AG08395 (cell line): ENCODE measurements at places on chromosomes 13 and 19.

DNA sequence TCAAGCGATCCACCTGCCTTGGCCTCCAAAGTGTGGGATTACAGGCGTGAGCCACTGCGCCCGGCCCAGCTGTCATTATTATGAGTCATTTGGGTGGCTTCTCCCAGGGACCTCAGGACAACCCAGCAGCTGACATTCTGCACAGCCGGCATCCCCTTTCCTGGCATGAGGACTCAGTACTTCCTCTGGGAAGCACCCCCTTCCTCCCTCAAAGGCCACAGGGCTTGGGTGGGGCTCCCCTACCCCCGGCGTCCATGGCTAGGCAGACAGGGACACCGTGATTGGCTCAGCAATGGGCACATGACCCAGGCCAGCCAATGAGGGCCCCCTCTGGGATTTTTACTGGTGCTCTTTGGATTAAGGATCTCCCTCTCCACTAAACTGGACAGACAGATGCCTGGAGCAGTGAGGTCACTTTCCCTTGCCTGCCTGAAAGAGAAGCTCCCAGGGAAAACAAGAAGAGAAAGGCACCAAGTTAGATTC, 6.0 kb downstream of the KANK2 start:
- peak; percentile 94 for DNase-seq

DNA sequence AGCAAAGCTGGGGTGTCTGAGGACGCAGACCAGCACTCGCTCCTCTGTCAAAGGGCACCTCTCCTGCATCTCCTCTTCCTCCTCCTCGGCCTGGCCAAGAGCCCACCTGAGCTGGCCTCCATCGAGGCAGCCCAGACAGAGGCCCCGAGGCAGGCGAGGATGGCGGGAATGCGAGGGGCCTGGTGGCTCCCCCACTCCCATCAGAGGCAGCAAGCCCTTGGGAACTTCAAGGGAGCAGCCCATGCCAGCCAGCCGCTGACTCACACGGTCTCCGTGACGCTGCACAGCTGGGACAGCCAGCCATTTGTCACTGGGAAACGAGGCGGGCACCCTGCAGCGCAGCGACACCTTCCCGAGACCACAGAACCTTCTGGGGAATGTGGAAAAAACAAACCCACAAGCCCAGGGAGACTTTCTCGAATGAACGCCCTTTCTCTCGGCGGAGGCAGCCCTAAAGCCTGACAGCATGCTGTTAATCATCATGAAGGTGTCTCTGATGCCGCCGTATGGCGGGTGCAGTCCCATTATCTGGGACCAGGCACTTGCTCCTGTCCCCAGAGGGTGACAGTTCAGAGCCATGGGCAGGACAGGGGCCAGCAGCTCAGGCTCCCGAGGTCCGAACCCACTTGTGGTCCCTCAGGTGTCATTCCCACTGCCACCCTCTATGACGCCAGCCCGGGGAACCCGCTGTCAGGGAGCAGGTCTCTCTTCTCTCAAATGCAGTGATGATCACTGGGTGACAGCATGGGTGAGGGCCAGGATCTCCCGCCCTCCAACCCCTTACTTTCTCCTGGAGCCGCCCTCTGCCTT, 53.0 kb downstream of the PEPD start:
- peak; percentile 48 for DNase-seq

- DNase-seq = no peak
Measured at GRCh38 chr19:45179072-45179891, 698 bp downstream of the BLOC1S3 start.

DNA sequence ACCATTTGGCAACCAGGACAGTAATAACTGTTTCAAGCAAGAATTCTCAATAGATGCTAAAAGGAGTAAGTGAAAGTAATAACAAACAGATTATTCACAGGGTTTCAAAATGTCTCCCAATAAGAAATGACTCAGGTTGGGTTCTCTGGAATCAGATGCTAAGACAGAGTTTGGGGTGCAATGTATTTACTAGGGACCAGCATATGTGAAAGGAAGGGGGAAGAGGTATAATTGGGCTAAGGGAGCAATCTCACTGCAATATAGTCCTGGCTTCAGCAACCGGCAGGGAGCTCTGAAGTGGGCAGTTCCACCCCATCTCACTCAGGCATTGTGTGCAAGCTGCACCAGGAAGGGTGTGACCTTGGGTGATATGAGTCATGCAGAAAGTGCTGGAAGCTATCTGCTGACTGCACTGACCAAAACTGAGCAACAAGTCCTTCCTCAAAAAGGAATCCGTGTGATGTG, 23.4 kb downstream of the ZDHHC20 start:
- DNase-seq = peak; percentile 91

GRCh38 chr13:84571264-84571663, 689.0 kb upstream of the SLITRK1 start:
- no peak for DNase-seq

GRCh38 chr13:47901441-47901840, 99.6 kb downstream of the SUCLA2 start:
- peak; percentile 6 for DNase-seq

- no peak for DNase-seq
Measured at GRCh38 chr13:27928353-27928804, 8.6 kb downstream of the PDX1 start.

DNA sequence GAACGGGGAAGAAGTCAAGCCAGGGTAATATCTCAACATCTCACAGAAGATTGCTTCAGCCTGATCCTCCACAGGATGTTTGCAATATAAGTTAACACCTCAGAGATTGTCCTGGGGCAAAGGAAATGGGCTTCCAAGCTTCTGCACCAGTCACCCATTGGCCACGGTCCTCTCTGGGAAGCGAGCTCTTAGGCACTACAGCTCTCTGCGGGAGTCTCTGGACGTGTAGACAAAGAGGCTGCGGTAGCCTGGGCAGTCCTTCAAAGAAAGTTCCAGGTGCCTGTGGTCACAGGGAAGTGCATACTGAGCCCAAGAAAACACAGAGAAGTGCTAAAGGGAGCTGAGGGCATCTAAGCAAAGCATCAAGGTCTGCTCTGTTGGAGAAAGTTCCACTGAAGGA, 805.7 kb downstream of the DIAPH3 start:
- no peak for DNase-seq

DNA sequence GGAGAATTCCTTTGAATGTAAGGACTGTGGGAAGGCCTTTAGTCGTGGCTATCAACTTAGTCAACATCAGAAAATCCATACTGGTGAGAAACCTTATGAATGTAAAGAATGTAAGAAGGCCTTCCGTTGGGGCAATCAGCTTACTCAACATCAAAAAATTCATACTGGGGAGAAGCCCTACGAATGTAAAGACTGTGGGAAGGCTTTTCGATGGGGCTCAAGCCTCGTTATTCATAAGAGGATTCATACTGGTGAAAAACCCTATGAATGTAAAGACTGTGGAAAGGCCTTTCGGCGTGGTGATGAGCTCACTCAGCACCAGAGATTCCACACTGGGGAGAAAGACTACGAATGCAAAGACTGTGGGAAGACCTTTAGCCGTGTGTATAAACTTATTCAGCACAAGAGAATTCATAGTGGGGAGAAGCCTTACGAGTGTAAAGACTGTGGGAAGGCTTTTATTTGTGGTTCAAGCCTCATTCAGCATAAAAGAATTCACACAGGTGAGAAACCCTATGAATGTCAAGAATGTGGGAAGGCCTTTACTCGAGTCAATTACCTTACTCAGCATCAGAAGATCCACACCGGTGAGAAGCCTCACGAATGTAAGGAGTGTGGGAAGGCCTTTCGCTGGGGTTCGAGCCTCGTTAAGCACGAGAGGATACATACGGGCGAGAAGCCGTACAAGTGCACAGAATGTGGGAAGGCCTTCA, 39.2 kb downstream of the ZNF331 start:
- no peak for DNase-seq

- DNase-seq = no peak
Measured at GRCh38 chr13:49063011-49063410, 87.3 kb downstream of the FNDC3A start.

- DNase-seq = no peak
Measured at GRCh38 chr13:39602277-39602613, 748 bp downstream of the LHFPL6 start.

- no peak for DNase-seq
Measured at GRCh38 chr13:22596171-22596863, 584.5 kb upstream of the SGCG start.

DNA sequence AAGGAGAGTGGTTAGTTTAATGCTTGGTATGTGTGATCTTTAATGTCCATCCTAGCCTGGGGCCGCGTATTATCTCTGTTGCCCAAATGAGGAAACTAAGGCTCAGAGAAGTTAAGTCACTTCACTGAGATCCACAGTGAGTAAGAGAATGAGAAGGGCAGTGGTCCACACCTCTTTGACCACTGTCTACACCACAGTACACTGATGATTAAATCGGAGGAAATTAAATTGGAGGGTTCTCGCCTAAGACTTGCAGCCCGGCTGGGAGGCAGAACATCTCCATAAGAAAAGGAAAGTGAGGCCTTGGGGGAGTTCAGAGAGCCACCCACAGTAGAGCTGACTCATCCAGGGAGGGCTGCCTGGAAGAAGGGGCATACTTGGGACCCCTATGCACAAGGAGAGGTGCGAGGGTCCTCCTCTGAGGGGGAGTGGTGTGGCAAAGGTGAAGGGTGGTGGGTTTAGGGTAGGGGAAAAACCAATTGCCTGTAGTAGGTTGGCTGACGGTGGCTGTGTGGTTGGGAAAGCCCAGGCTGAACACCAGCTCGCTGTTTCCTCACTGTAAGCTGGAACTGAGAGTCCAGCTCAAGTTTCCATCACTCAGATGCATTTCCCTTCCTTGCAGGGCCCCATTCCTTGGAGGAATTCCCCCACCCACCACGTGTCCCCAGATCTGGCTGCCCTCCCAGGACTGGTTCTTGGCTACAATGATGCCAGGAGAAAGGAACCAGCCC, 15.0 kb upstream of the DHRS12 start:
- peak; percentile 28 for DNase-seq

GRCh38 chr13:80572923-80573316, 232.0 kb upstream of the SPRY2 start:
- DNase-seq = no peak

- DNase-seq = no peak
Measured at GRCh38 chr13:98100481-98100880, 42.4 kb upstream of the FARP1 start.

GRCh38 chr13:108574856-108575255, 54.6 kb upstream of the MYO16 start:
- no peak for DNase-seq

GRCh38 chr19:45568732-45569131, 15.9 kb downstream of the OPA3 start:
- peak; percentile 57 for DNase-seq

DNA sequence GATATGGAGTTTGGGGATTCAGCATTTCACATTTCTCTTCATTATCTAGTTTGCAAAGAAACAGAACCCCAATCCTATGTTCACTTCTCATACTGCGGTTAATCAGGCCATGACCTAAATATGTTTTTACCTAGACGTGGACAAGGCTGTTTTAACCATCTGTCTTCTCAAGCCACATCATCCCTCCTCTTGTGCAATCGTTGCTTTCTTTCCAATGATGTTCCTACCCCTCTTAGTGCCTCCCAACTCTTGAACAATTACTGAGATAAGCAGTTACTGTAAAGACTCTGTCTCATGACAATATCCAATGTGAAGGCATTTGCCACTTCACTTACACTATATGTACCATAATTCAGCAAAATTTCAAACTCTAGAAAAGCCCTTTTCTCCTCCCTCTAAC, 406.2 kb downstream of the LIG4 start:
- DNase-seq = no peak

DNA sequence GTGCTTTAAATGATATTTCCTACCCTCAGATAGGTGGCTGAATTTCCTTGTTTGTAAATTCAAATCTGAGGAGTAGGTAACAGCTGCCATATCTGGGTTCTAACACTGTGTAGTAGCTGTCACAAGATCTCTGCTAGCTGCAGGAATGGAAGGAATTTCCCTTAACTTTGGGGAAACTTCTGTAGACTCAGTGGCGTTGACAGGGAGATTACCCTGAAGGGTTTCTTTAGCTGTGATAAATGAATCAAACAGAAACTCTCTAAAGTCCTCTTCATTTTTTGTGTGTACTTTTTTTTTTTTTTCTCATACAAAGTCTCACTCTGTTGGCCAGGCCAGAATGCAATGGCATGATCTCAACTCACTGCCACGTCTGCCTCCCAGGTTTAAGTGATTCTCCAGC, 5.3 kb upstream of the EPSTI1 start:
- DNase-seq = no peak

- no peak for DNase-seq
Measured at GRCh38 chr19:38162632-38163031, 61.4 kb downstream of the DPF1 start.

GRCh38 chr19:17522988-17523872, 11.8 kb downstream of the PGLS start:
- DNase-seq = no peak

DNA sequence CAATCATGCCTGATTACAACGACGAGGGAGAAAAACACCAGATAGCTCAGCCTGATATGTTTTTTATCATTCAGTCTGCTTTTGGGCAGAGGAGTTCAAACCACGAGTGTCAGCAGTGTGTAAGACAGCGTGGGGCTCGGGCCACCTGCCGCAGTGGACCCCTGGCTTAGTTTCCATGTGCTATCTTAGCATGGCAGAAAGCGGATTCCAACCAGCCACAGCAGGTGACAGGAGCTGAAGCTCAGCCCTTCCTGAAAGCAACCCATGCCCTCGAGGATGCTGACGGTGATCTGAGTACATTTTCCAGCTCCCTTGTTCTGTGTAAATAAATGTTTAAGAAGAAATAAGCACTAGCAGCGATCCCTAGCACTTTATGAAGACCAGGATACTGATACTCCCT, 32.2 kb upstream of the MBNL2 start:
- no peak for DNase-seq

- no peak for DNase-seq
Measured at GRCh38 chr13:75643693-75644092, 7.6 kb downstream of the LMO7 start.

- no peak for DNase-seq
Measured at GRCh38 chr13:51525567-51526167, 58.6 kb upstream of the WDFY2 start.

GRCh38 chr13:82259284-82259683, 1623.0 kb downstream of the SLITRK1 start:
- no peak for DNase-seq

- DNase-seq = peak; percentile 65
Measured at GRCh38 chr13:28636677-28637317, 22.1 kb upstream of the POMP start.

- no peak for DNase-seq
Measured at GRCh38 chr19:42248270-42249148, 6.1 kb upstream of the GSK3A start.

DNA sequence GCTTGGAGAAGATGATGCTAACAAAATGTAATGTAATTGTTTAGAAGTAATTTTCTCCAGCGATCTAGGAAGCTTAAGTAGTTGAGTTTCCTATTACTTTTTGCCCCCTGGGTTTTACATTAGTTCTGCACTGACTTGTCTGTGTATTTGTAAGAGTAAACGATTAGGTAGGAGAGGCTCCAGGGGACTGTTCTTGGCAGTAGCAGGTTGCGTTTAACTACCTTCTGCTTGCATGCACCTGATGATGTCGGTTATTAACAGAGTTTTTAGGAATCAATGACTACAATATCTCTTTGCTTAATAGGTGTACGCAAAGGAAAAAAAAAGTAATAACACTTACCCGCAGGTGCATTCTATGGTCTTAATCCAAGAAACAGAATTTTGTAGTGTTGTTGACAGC, 18.3 kb upstream of the UGGT2 start:
- DNase-seq = no peak
